ENCODE measurements at places on chromosomes 12 and 14. TPM values are rescaled to one million over a fixed set of nuclear protein-coding genes. Genes with fewer than 3 reads are reported as not detected.

The WNT1 gene
- not detected for total RNA-seq

- DNase-seq, result no peak
These were observed 252.3 kb downstream of the EFCAB11 start for GRCh38 chr14:89702073-89702875.

- DNase-seq, result no peak
These were observed 13.7 kb downstream of the MCRS1 start for GRCh38 chr12:49554266-49554665.

The GPX2 gene
- total RNA-seq, result not detected

DNA sequence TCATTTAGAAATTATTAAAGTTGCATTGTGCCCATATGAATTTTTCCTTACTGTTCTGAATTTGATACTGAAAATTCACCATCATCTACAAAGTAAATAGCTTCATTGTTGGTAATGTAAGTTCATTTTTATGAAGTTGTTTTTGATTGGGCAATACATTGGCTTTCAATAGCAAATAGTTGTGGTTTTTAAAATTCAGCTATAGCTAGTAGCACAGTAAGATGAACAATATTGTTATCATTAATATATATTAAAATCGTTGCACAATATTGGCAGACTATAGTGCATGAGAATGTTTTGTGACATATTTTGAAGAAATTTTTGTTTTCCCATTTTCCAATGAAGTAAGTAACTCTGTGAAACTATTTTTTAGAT lies 575.0 kb downstream of the PRKD1 start:
- DNase-seq, result no peak
